Stimulated activated CD8-positive, alpha-beta memory T cell treated with anti-CD3 and anti-CD28 coated beads, Interleukin-4, amount 100 ng/mL, for 24 hours (primary cell): ENCODE measurements at places on chromosomes 3 and 15.

DNA sequence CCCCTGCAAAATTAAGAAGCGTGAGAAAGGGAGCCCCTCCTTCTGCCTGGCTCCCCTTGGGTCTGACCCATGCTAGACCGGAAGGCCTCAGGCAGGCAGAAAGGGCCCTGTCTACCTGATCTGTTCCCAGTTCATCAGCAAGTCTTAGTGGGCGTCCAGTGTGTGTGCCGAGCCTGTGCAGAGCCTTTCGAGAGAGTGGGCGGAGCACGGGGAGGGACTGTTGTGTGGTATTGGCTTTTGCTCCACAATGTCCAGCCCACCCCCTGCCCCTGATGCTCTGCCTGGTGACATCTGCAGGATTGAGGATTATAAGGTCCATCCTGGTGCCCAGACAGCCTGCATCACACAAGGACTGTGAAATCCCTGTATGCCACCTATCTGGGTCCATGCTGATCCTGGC, 82.9 kb downstream of the CHDH start:
- DNase-seq = no peak

- no peak for DNase-seq
These were observed 17.3 kb downstream of the HDAC11 start for GRCh38 chr3:13497386-13497785.

DNA sequence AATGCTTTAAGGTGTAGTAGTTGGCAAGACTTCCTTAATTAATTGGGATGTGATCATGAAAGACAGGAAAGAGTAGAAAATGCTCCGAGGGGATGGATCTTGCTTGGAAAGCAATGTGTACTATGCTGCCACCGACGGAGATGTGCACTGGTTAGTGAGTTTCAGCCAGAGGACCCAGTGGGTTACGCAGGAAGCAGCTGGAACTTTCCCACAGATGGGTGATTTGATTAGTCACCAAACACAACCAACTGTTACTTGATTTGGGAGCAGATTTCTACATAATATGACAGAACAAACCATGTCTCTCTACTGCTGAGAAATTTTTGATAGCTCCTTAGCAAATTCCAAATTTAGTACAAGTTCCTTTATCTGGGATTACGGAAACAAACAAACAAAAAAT, 245.4 kb upstream of the MCTP2 start:
- no peak for DNase-seq

DNA sequence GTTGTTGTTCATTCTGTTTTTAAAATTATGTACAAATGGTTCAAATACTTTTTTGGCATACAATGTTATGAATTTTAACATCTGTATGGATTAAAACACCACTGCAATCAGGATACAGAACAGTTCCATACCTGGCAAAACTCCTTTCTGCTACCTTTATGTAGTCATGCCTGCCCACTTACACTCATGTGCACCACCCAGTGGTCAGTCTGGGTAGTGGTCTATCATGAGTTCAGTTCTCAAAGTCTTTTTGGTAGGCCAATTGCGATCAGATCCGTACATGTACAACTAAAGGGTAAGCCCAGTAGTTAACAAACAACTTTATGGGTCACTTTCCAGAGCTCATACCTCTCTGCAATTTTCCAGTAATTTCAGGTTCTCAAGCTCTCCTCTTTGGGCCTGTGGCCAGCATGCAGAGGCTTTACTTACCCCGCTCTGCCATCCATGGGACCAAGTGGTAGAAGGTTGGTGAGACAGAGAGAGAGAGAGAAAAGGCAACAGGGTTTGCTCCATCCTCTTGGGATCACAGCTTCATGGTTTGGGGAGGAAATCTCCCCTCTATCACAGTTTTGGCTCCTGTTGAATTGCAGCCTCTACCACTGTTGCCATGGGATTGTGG, 63.9 kb upstream of the FAM98B start:
- DNase-seq = peak; percentile 49

DNA sequence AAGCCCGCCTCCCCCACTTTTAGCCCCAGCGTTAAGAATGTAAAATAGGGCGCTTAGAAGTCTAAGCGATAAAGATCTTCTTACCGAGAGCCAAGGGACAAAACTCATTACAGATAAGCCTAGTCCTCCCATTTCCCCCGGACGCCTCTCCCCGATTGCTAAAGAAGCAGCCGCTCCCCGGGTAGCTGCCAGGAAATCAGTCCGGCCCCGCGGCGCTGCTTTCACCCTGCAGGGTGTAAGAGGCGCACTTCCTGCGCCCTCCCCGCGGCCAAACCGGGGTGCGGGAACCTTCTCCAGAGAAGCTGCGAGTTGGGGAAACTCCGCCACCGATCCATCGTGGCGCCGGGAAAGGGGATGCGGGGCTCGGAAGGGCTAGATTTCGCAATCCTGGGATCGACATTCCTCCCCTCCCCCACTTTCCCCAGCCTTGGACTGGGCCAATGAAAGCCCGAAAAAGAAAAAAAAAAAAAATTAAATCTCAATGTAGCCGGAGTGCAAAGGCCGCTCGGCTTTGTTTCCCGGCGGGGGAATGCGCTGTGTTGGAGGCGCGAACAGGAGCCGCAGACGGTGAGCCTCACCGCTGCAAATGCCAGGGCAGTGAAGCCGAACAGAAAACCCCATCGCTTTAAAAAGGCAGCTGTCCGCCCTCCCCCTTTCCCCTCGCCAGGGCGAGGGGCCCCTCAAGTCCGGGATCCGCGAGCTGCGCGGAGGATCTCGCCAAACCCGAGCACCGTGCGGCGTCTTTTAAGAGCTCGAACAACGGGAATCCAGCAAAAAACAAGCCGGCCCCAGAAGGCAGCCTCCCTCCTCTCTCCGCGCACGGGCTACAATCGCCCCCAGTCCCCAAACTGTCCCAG, 626 bp upstream of the PTPRG start:
- DNase-seq = no peak

DNA sequence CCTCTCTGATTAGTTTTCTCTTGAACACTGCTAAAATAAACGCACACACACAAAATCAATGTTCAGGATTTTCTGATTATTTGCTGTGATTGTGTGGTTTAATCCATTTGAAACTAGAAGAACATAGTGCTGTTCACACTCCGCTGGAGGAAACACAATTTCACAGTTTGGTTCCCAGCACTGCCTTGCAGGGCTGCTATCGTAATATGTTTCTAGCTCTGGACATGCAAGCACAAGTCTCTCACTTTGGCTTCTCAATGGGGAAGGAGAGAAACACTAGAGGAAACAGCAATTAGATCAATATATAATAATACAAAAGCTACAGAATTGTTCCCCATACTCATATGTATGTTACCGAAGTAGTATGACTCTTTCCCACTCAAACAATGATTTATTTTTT, 299.5 kb downstream of the NSUN3 start:
- no peak for DNase-seq

- no peak for DNase-seq
These were observed 76.6 kb downstream of the SRGAP3 start for GRCh38 chr3:9172851-9173321.

DNA sequence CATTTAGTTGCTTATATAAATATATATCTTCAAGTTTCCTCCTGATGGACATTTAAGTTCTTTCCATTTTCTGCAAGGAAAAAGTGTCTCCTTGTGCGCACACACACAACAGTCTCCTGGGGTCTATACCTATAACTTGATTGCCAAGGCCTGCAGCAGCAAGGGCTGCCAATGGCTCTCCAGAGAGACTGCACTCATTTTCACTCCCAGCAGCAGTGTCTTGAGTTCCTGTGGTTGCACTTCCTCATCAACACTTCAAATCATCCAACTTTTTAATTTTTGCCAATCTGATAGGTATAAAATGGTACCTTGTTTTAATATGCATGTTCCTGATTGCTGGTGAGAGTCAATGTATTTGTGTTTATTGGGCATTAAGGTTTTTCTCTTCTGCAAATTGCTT, 23.1 kb downstream of the TNFAIP8L3 start:
- no peak for DNase-seq

GRCh38 chr3:131803113-131803512, 231.7 kb downstream of the CPNE4 start:
- DNase-seq = no peak
